ENCODE measurements at places on chromosomes 5 and 9.

DNA sequence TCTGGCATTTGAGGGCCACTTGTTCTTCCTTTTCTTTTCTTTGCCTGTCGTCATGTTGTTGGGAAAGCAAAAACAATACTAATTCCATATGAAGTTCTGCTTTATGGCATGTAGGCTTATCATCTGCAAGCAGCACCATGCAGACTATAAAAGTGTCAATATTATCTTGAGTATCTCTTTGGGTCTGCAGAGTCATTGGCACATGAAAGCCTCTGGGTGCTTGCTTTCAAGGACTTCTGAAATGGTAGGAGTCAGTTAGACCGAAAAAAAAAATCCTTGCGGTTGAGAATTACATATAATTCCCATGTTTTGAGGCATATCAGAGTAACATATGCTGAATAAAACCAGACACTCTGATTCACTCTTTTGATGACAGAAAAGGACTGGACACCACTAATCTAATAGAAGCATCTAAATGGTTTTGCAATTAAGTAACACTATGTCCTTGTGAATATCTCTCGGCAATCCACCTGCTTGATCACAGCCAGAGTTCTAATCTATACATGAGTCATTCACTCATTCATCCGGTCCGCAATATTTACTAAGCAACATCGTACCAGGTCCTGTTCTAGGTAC lies 44.4 kb downstream of the GNAQ start:
- no peak for DNase-seq

DNA sequence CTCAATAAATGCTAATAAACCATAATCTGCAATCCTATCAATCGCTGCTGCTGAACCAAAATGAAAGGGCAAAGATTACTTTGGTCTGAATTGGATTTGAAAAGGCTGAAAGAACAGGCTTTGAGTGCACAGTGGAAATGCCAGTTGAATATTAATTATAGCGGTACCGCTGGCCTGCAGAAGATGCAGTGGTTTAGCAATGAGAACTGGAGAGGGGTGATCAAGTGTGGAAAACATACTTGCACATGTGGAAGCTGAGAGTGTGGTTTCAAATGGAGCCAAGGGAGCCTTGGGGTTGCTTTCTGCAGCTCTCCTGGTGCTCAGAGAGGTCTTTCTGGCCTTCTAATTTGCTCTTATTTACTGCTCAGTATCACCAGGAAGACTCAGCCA lies 133.9 kb downstream of the PTTG1 start:
- DNase-seq: no peak

DNA sequence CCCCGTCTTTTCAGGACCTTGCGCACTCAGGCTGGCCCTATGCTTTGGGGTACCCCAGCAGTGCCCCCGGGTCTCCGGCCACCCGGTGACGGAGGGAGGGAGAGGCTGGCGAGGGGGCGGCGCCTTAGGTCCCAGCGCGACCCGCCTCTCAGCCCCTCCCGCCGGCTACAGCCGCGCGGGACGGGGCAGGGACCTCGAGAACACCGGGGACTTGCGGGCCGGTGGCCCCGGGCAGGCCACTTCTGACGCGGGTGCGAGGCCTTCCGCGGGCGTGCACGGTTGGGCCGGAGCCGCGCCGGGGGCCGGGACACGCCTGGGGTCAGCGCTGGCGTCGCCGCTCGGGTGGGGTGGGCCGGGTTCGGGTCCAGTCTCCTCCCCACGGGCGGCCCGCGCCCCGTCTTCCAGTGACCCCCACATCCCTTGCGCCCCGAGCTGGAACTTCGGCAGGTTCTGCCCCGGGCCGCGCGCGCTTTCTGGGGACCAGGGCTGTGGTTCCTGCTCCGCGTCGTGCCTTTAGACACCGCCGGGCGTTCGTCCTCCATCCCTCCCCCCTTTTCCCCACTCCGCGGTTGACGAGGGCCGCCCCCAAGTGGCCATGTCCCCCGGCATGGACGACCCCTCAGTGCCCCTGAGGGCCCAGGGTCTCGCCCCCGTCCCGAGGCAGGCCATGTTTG lies 3.8 kb upstream of the SQSTM1 start:
- no peak for DNase-seq

DNA sequence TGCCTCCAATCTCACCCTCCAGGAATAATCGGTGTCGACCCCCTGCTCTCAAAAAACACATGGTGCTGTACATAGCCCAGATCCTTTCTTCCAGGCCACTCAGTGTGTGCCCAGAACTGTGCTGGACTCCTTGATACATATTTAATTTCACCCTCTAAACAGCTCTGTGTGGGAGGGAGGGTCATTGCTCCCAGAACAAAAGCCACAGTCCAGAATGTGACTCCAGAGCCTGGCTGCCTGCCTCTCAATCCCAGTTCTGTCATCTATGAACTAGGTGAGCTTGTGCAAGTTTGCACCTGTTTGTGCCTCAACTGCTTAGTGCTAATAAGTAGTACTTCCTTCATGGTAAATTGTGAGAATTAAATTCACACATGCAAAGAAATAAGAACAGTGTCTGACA lies 93.1 kb downstream of the GABBR2 start:
- no peak for DNase-seq

- peak; percentile 34 for DNase-seq
These were observed 1.5 kb downstream of the KIF12 start for GRCh38 chr9:114097613-114098020.

- DNase-seq: no peak
These were observed 5.7 kb downstream of the NKD2 start for GRCh38 chr5:1014346-1014745.

DNA sequence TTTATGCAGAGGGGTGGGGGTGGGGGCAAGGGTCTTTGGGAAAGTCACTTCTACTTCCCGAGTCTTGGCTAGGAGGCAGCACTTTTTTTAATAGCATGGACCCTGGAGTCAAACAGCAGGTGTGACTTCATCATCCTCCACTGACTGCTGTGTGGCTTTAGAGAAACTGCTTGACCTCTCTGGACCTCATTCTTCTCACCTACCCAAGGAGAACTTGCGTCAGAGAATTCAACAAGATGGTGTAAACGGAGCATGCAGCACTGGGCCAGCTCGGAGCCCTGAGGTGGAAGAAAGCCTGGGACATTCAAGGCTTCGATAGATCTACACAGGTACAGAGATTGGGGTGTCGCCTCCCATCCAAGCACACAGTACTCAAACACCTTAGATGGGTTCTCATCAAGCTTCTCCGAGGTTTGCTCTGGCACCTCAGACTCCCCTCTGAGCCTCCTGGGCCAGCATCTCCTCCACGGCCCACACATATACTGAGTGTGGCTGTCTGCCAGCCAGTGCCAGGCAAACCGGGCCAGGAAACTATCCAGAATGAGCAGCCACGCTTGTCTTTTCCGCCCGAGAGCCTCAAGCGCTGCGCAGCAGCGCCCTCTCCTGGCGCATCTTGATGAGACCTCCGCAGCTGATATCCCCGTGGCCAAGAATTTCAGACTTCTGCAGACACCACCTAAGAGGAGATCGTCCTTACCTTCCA lies 4.6 kb upstream of the SLC25A48 start:
- peak; percentile 47 for DNase-seq

- DNase-seq: peak; percentile 22
These were observed 1576.5 kb downstream of the EFNA5 start for GRCh38 chr5:106094204-106094607.

GRCh38 chr5:17431272-17432050 lies 66.6 kb upstream of the TAF11L2 start:
- DNase-seq: no peak

- peak; percentile 61 for DNase-seq
These were observed 53.4 kb downstream of the TENT4A start for GRCh38 chr5:6766604-6767093.

- DNase-seq: peak; percentile 9
These were observed 22.4 kb downstream of the LYRM7 start for GRCh38 chr5:131193106-131193505.

DNA sequence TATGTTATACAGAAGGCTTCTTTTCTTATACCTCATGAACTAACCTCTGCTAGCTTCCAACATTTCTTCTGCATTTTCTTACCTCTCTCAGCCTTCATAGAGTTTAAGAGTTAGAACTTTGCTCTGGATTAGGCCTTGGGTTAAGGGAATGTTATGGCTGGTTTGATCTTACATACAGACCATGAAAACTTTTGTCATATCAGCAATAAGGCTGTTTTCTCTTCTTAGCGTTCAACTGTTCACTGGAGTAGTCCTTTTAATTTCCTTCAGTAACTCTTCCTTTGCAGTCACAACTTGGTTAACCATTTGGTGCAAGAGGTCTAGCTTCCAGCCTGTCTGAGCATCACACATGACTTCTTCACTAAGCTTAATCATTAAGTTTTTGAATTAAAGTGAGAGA lies 329.0 kb upstream of the CCNG1 start:
- DNase-seq: no peak

DNA sequence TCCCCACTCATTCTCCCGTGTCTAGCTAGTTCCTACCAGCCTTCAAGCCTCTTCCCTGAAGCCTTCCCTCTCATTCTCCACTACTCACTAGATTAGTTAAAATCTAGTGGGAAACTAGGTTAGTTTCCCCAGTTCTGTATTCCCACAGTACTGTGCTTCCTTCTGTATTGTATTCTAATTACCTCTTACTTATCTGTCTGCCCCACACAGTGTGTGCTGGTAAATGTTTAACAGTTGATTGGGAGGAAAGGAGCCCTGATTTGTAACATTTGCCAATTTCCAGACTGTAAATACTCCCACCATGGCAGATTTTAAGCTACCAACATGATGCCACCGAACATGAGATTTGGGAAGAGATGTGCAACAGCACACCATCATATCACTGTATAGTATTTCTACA lies 8.3 kb downstream of the KLHL3 start:
- DNase-seq: no peak
